ENCODE measurements at places on chromosomes 2 and 18. TPM values are rescaled to one million over a fixed set of nuclear protein-coding genes. Genes with fewer than 3 reads are reported as not detected.

- DNase-seq: no peak
These were observed 539.4 kb downstream of the RIT2 start for GRCh38 chr18:42576124-42576523.

Gene ANKRD30BL
- total RNA-seq: not detected

Gene SOX11
- 1.3 TPM for total RNA-seq

- DNase-seq: no peak
These were observed 90.9 kb downstream of the CCDC138 start for GRCh38 chr2:108877506-108877905.

Gene CASP10
- total RNA-seq: 5.0 TPM

DNA sequence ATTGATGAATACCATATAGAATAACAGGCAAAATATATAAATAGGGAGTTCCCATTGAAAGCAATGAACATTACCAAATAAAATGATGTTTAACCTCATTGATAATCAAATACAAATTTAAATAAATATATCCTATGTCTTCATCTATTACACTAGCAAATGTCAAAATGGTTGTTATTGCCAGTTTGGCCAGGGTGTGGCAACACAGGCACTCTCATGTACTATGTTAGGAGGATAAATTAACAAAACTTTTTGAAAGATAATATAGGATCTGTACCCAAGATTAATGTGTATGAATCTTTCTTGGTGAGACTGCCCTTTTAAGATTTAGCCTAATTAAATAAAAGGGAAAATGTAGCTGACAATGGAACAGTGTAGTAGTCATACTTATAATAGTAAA is 659.3 kb downstream of the ERBB4 start:
- DNase-seq: no peak

- DNase-seq: no peak
These were observed 27.3 kb downstream of the INO80C start for GRCh38 chr18:35470435-35470834.

GRCh38 chr2:12127638-12128037 is 381.2 kb downstream of the LPIN1 start:
- no peak for DNase-seq

Gene MRPS5
- total RNA-seq: 50.6 TPM

Gene TMEM182
- total RNA-seq: 176 TPM

Gene C2orf80
- total RNA-seq: not detected

Gene SEMA4F
- total RNA-seq: 2.9 TPM

DNA sequence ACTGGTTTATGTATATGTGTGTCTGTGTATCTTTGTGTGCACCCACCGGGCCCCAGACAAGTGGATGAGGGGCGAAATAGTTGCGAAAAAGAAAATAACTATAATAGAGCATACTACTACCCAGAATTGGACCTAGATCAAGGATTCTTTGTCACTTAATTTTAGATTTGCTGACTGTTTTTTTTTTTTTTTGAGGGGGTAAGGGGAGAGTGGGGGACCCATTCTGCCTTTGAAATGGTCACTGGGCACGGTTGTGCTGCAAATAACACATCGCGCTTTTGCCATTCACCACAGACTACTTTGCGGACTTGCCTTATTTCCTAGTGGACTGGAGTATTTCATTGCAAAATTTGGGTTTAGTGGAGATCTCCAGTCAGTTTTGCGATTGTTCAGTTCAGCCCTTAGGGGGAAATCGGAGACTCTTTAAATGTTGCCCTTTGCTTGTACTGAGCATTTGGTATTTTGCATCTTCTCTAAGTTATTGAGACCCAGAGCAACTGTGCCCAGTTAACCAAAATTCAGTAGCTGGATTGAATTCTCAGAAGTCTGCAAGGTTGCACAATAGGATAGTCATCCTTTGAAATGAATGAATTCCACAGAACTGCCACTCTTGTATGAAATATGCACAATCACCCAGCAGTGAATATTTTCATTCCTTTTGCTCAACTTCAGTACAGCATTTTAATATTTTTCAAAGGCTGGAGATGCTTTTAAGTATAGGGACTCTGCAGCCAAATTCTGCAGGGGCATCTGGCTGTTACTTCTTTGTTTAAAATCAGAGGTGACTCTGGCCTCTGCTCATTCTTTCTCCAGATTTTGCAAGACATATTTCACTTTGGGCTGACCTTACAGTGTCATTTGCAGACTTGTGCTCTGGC is 2.9 kb downstream of the TRIB2 start:
- no peak for DNase-seq

- DNase-seq: no peak
These were observed 25.9 kb downstream of the SPP2 start for GRCh38 chr2:234076451-234076850.

GRCh38 chr2:234425639-234426603 is 71.0 kb downstream of the ARL4C start:
- no peak for DNase-seq

DNA sequence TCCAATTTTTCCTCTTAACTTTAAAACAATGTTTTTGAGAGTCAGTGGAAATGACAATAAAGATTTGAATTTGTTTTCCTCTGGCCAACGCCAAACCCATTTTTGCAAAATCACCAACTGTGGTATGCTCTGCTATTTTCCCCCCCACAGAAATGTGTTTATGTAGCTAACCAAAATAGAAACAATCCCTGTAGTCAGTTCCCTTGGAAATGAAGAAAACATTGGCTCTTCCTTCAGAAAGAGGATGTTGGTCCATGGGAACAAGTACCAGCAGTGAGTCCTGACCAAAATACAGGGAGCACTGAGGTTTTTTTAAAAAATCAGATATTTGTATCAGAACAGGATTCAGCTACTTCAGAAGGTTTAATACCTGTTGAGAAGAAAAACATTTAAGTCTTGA is 65.3 kb downstream of the SLC40A1 start:
- DNase-seq: no peak

GRCh38 chr18:54035927-54036326 is 188.5 kb downstream of the MBD2 start:
- DNase-seq: no peak

- DNase-seq: no peak
These were observed 8.5 kb upstream of the CTDSP1 start for GRCh38 chr2:218391202-218391601.

DNA sequence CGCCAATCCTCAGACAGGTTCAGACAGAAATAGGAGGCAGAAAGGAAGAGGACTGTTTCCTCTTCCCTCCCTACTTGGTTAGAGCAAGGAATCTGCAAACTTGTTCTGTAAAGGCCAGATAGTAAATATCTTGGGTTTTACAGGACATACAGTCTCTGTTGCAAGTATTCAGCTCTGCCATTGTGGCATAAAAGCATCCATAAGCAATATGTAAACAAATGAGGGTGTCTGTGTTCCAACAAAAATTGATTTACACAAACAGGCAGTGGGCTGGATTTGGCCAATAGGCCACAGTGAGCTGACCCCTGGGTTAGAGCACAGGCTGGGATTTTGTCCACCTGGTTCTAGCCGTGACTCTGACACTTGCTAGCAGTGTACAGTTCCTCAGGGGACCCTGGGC is 89.4 kb downstream of the NRP2 start:
- no peak for DNase-seq

DNA sequence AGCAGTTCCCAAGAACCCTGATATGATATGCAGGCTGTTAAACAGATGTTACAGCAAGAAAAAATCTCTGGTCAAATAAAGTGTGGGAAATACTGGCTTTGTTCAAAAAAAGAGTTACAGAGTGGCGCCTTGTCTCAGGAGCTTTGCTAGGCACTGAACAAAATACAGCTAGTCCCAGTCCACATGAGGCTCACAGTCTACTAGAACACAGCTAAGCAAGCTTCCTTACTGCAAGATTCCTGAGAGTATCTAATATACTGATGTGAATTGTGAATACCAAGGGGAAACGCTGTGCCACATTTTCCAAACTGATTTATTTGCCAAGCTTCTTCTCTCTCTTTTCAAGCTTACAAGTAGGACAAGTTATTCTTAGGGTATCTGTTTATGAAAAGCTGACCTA is 188.8 kb upstream of the NABP1 start:
- DNase-seq: no peak

DNA sequence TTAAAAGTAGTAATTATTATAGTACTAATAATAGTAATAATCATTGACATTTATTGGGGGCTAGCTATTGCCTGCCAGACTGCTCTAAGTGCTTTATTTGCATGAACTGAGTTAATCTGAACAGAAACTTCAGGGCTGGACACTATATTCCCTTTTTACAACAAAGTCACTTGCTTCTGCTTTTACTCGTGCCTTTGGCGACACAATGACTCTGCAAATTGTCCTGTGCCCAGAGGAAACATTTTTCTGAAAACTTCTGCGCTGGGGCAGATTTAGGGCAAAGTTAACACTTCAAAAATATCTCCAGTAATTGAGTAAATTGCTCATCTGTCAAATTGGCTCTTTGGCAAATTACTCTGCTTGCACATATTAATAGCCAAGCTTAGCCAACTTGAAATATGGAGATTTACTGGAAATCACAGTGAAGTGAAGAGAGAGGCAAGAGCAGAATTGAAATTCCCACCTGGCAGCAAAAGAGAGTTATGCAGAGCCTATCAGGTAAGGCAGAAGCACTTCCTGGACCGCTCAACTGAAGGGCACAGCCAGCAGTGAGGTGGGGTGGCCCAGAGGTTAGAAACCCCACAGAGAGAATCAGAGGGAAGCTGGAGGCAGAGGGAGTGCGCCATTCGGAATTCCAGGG is 36.3 kb downstream of the BMP10 start:
- DNase-seq: no peak

- DNase-seq: no peak
These were observed 671.0 kb upstream of the ACVR2A start for GRCh38 chr2:147173798-147174197.

- DNase-seq: no peak
These were observed 100.9 kb upstream of the NEUROD1 start for GRCh38 chr2:181781078-181781786.

Gene PDCD1
- total RNA-seq: 3.4 TPM

- no peak for DNase-seq
These were observed 182.7 kb downstream of the ANAPC1 start for GRCh38 chr2:111701266-111701665.

Gene RIT2
- total RNA-seq: not detected

Gene RGPD3
- 0.09 TPM for total RNA-seq

Gene DSEL
- total RNA-seq: 2.2 TPM

DNA sequence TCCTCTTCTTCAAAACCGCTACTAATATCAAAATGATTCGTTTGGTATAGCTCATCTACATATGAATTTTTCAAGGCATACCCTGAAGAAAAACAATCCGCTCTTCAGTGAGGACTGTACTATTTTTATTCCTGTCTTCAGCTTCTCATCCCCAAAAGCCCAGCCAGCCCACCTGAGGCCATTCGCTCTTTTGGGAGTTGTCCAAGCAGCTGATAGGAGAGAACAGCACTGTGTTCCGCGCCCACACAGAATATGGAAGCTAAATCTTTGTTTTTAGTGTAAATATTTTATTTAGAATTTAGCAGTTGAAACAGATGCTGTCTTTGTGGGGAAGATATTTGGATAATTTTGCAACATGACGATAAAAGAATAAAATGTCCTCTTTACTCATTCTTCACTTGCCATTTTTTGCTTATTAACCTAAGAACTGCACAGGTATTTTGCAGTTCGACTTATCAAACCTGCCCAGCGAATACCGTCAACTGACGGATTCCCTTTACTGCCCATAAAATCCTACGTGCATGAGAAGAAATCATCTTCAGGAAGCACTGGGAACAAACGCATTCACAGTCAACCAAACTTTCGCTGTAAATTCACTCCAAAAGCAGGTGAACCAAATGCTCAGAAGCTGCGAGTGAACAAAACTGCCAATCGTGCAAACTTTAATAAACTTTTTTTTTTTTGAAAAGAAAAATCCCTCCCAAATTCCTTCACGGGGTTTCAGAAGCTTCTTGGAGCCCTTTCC is 3.4 kb downstream of the ZNF521 start:
- no peak for DNase-seq

DNA sequence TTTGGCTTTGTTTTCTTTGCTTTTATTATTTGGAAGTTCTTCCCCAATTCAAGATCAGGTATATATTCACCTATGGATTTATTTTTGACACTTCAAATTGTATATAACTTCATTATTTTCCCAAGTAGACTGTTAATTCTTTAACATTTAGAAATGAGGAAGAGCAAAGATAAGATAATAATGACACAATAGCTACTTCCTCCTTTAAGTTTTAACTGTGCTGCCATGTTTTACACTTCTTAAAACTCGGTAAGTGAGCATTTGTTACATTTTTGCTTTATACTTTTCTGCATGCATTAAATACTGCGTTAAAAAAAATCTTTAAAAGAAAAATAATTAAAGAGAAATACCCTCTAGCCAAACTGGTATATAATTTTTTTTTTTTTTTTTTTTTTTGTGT is 32.5 kb downstream of the SLC66A3 start:
- no peak for DNase-seq

Gene SERPINB2
- total RNA-seq: not detected

All from heart right ventricle (tissue), 16 donors.